HT-29 (cell line): ENCODE measurements at places on chromosomes 13 and 19. TPM values are rescaled to one million over a fixed set of nuclear protein-coding genes. Genes with fewer than 3 reads are reported as not detected.

GRCh38 chr13:59663707-59664106 is 500.0 kb downstream of the DIAPH3 start:
- no peak for DNase-seq

GRCh38 chr19:8238251-8238650 is 29.1 kb downstream of the CERS4 start:
- DNase-seq = no peak

The FUT2 gene
- 14.3 and 21.0 TPM in 2 replicates for total RNA-seq

DNA sequence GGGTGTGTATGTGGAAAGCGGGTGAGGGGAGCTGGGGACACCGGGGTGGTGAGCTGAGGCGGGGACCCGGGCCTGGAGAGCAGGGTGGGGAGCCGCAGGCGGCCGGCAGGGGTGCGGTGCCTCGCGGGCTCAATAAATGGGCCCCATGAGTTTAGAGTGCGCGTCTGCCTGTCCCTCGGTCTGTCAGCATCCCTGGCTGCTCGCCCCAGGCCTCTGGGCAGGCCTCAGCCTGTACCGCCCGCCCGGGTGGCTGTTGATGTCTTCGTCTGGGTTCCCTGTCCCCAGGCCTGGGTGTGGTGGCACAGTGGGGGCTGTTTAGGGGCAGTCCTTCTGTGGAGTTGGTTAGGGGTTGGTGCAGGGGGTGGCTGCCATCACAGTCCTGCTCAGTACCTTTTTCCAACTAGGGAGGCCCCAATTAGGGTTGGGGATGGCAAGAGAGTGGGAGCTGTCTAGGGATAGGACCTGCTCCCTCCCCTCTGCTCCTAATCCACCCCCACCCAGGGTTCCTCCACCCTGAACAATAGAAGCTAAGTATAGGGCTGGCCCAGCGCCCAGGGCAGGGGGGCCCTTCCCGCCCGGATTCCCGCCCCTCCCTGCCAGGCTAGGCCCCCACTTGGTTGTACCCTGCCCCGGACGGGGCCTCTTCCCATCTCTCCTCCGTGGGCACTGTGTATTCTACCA is 12.2 kb downstream of the CIC start:
- DNase-seq = peak; percentile 41

- DNase-seq = no peak
Measured at GRCh38 chr13:79998381-79998880, 342.5 kb downstream of the SPRY2 start.

- DNase-seq = peak; percentile 42
Measured at GRCh38 chr19:38848299-38849146, 1.3 kb downstream of the HNRNPL start.

The MATK gene
- 0.92 TPM in 1 of 2 replicates, not detected in the other for total RNA-seq

DNA sequence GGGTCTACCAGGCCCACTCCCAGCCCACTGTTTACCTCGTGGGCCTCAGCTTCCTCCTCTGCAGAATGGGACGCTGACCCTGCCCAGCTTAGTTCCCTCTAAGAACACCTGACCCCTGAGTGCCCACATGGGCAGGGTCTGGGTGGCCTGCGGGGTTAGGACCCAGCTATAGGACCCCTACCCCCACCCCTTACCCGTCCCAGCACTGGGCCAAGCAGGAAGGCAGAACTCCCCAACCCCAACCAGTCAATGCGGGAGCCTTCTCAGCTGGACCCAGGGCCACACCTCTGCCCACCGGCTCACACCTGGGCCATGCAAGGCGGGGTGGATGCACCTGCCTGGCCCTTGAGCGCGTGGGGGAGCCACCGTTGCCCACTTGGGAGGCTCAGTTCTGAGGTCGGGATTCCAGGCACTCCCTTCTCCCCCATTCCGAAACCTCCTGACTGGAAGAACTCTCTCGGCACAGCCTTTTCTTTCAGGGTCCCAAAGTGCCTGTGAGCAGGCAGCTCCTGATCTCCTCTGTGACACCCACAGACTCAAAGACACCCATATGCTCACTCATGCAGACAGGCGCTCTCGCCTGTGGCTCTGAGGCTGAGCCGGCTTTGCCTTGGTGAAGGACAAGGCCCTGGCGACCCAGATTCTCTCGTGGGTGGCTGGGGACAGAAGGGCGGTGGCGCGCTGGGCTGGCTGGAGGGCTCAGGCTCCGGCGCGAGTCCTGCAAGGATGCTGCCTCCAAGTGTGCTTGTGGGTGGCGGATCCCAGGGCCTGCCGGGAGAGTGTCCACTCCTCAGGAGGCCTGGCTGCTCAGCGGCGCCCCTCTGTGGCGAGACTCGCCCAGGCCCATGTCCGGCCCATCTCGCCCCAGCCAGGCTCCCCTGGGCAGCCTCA is 27.9 kb upstream of the PARP4 start:
- DNase-seq = peak; percentile 33

DNA sequence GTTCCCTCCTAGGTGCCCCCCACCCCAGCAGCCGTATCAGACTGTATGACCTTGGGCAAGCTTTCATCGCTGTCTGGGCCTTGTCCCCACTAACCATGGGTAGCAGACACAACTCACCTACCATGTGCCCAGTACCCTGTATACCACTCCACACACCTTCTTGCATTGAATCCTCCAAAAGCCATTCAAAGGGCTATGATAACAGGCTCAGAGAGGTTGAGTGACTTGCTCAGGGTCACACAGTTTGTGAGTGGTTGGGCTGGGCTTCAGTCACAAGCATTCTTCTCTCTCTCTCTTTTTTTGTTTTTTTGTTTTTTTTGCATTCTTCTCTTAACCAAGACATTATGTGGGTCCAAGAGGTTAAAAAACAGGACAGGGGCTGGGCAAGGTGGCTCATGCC is 2.6 kb downstream of the RASAL3 start:
- DNase-seq = no peak

The USHBP1 gene
- 0.08 TPM in 1 of 2 replicates, not detected in the other for total RNA-seq

- no peak for DNase-seq
Measured at GRCh38 chr13:87677043-87677495, 5.9 kb downstream of the SLITRK5 start.

The KIR3DL1 gene
- not detected in 2 replicates for total RNA-seq

DNA sequence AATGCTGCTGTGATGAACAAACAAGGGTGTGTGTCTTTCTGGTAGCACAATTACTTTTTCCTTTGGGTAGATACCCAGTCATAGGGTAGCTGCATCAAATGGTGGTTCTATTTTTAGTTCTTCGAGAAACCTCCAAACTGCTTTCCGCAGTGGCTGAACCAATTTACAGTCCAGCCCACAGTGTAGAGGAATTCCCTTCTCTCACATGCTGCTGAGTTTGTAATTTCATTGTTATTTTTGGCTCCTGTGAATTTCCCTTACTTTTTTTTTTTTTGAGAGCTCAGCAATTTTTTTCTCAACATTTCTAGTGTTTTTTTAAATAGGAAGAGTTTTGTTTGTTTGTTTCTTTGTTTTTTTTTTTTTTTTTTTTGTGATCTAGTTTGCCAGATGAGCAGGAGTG is 37.5 kb upstream of the ADGRE1 start:
- no peak for DNase-seq

The ZNF888 gene
- 8.2 and 10.0 TPM in 2 replicates for total RNA-seq

The BCAM gene
- 150 and 201 TPM in 2 replicates for total RNA-seq

GRCh38 chr19:541699-542098 is 2.2 kb upstream of the GZMM start:
- DNase-seq = no peak

GRCh38 chr13:30856005-30856790 is 49.9 kb upstream of the MEDAG start:
- no peak for DNase-seq

The GPR12 gene
- total RNA-seq = not detected in 2 replicates

- DNase-seq = peak; percentile 21
Measured at GRCh38 chr13:102729560-102730270, 34.9 kb upstream of the METTL21C start.

GRCh38 chr19:8831373-8831772 is 731 bp downstream of the ZNF558 start:
- DNase-seq = no peak

DNA sequence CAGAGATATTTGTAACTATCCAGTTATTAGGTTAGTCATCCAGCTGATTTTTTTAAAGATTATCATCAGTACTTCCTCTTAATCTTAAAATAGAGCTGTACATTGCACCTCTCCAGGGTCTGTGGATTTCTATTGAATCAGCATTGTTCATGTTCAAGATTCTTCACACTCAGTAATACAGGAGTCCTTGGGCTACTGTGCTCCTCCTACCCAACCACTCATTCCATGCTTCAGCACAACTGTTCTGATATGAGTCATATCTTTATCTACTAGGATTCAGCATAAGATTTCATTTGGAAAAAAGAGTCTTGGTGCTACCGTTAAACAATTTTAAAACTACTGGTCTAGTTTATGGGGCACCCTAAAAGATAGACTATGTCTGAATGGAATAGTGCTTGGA is 357.8 kb downstream of the DCT start:
- DNase-seq = no peak

DNA sequence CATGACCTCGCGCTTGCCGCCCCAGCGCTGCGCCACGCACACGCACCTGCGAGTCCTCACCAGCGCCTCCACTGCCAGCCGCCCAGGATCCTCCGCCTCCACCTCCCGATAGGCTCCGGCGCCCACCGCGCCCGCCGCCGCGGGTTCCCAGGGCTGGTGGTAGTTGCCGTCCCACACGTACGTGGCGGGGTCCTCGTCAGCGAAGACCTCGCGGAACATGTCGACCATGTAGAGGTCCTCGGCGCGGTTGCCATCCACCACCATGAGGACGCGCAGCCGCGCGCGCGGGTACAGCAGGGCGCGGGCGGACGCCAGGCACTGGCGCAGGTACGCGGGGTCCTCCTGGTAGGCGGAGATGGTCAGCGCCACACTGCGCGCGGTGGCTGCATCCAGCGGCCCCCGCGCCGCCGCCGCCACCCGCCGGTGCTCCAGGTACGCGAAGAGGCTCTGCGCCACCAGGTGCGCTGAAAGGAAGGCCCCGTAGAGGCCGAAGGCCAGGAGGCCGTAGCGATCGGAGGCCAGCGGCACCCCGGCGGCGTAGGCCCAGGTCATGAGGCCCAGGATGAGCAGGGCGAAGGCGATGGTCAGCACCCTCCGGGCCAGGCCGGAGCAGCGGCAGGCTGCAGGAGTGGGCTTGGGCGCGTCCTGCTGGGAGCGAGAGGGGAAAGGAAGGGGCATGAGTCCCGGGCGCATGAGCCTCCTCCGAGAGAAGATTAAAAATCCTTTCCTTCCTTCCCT is 4.4 kb downstream of the HAS1 start:
- DNase-seq = no peak

- DNase-seq = peak; percentile 60
Measured at GRCh38 chr13:95087746-95088305, 213.4 kb downstream of the ABCC4 start.

GRCh38 chr13:20351281-20352022 is 119.3 kb upstream of the GJB6 start:
- peak; percentile 32 for DNase-seq

- no peak for DNase-seq
Measured at GRCh38 chr19:53463263-53463662, 4.3 kb upstream of the ZNF813 start.

- DNase-seq = peak; percentile 70
Measured at GRCh38 chr13:21557995-21558394, 46.0 kb downstream of the MICU2 start.

DNA sequence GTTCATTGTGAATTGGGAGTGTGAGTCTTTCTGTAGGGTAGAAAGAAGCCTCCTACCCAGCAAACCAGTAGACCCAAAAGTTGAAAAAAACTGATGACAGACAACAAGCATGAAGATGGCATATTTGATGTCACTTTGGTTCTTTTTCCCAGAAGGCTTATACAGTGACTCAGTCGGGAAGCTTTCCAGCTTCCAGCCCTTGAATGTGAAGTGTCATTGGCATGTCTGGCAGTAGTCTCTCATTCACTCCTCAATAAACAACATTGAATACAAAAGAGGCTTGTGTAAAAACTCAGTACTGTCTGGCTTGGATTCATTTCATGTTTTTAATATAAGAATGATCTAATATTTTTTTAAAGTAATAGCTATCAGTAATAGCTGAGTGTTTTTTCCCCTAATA is 68.7 kb downstream of the IPO5 start:
- no peak for DNase-seq

- peak; percentile 97 for DNase-seq
Measured at GRCh38 chr19:45613926-45614725, 12.1 kb upstream of the GPR4 start.

The ZNF534 gene
- total RNA-seq = not detected in 2 replicates

DNA sequence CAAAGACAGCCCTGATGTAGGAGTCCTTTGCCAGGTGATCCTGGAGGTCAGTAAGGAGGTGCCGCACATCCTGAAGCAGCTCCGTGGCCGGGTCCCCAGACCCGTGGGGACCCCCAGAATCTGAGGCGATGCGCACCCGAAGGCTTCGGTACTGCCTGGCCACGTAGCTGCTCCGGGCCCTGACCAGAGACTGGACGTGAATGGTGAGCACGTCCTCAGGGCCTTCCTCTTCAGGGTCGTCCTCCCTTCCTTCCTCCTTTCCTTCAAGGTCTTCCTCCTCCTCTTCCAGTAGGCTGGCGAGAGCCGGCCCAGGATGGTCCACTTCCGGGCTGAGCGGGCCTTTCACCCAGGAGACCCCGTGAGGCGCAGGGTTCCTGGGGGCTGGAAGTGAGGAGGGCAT is 7.5 kb downstream of the RINL start:
- no peak for DNase-seq

GRCh38 chr19:53357821-53358581 is 7.5 kb upstream of the ZNF525 start:
- no peak for DNase-seq

GRCh38 chr13:98492335-98493041 is 84.4 kb downstream of the STK24 start:
- no peak for DNase-seq

The FFAR1 gene
- not detected in 2 replicates for total RNA-seq

- DNase-seq = no peak
Measured at GRCh38 chr13:50392977-50393376, 377.7 kb downstream of the KCNRG start.

DNA sequence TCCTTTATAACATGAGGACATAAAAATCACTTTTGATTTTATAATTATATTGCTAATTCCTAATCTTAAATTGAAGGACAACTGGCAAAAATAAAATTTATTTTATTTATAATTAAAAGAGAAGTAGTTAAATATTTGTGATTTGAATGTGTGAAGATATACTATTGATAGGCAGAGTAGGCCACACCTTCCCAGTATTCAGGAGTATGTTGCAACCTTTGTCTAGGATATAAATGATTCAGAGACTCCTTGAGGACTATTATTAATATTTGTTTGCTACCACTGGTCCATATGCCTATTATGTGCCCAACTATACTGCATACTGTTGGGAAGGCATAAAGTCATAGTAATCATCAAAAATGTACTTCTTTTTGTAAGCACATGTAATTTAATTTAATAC is 94.2 kb downstream of the CDADC1 start:
- DNase-seq = no peak

GRCh38 chr19:42253245-42254088 is 1.5 kb downstream of the ERF start:
- peak; percentile 74 for DNase-seq

- no peak for DNase-seq
Measured at GRCh38 chr19:2636897-2637683, 65.4 kb downstream of the GNG7 start.

GRCh38 chr13:44049081-44049945 is 169.6 kb downstream of the LACC1 start:
- no peak for DNase-seq

The ADAMTS10 gene
- total RNA-seq = not detected in 2 replicates

The CCDC8 gene
- total RNA-seq = not detected in 2 replicates
